ENCODE measurements at places on chromosomes 1 and 21.

DNA sequence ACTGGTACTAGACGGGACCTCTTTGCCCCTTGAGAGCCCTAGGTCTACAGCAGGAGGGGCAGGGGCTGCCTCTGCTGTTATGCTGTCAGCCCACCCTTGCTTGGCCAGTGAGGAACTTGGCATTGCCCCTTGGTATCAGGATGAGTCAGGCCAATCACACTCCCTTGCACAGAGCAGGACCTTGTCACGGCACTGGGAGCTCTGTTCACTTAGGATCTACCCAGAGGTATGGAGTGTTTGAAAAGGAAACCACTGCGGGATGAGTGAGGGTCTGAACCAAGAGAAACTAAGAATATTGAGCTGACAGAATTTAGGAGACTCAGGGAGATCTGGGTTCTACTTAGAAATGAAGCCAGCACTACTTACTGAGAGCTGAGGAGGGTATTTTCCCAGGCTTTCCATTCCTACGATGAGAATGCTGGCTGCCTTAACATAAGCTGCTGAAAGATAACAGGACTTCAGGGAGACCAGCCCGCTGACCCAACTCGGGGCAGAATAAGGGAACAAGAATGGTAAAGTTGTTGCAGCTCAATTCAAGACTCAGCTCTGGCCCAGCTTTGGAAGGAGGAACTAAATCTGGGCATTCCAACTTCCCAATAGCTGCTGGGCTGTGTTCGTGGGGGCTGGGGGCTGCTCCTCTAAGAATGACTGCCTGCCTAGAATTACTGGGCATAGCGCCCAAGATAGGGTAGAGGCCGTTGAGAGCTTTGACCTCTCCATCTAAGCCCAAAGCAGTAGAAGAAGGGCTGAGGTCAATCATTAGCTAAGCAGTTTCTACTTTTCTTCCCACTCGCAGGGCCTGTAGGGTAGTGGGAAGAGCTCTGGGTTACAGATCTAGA is 1.5 kb downstream of the FABP3 start:
- no peak for DNase-seq

DNA sequence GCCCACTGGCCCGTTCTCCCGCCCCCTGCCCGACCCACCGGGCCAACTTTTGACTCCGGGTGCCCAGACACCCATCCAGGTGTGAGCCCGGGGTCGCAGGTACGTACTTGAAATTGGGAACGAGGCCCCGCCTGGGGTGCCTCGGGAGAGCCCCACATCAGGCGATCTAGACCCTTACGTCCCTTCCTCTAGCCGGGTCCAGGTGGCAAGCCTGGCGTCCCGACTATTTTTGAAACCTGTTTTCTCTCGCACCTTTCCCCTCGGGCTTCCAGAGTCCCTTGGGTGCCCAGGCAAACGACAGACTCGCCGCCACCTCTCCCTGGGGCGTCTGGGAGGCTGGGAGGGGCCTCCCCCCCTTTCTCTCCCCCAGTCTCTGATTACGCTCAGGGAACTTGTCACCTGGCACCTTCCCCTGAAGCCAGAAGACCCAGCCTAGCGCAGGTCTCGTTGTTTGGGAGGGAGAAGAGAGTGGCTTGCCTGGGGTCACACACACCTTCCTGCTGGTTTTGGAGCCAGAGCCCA is 898 bp downstream of the LDLRAP1 start:
- no peak for DNase-seq

DNA sequence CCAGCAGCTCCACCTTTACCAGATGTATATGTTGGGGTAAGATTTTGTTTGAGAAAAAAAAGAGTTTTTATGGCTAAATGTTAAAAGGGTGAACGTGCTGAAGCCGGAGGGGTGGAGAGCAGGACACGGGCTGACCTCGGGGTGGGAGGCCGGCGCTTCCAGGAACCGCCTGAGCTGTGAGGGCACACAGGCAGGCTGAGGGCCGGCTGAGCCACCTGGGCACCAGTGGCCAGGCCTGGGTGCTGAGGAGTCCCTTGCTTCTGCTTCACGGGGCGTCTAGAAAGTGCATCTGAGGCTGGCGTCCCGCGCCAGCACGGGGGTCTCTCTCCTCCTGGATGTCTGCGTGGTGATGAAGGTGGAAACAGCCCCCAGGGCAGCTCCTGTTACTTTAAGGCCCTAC is 33.6 kb upstream of the ADARB1 start:
- no peak for DNase-seq

DNA sequence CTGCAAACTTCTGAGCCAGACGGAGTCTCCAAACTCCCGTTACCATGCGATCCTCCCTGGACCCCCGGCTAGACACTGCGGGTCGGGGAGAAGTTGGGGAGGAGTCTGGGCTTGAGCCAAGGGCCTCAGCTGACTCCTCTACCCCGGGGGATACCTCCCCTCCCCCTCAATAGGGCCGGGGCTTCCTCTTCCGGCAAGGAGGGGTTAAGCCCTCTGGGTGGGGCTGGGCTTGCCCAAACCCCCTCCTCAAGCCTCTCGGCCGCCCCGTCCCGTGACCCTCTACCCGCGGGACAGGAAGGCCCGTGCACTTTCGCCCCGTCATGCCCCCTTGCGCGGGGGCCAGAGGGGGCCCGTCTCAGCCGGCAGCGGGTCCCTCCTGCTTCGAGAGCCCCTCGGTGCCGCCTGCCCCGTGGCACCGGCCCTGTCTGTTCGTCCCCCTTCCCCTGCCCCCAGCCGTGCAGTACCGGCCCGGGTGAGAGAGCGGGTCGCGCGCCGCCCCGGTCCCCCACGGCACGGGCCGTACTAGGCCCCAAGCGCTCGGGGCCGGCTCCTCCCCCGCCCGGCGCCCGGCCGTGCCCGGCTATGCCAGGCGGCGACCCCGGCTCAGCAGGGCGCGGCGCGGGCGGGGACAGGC is 652 bp downstream of the ARL8A start:
- peak; percentile 67 for DNase-seq

GRCh38 chr1:110727246-110727645 is 52.5 kb upstream of the KCNA3 start:
- no peak for DNase-seq

GRCh38 chr1:223394242-223394641 is 1.0 kb downstream of the CCDC185 start:
- DNase-seq, result no peak

- DNase-seq, result no peak
These were observed 192.5 kb downstream of the ZZZ3 start for GRCh38 chr1:77489910-77490309.

- DNase-seq, result no peak
These were observed 2.3 kb upstream of the BATF3 start for GRCh38 chr1:212701910-212702309.

- no peak for DNase-seq
These were observed 103.8 kb downstream of the LYPLAL1 start for GRCh38 chr1:219277304-219278105.

DNA sequence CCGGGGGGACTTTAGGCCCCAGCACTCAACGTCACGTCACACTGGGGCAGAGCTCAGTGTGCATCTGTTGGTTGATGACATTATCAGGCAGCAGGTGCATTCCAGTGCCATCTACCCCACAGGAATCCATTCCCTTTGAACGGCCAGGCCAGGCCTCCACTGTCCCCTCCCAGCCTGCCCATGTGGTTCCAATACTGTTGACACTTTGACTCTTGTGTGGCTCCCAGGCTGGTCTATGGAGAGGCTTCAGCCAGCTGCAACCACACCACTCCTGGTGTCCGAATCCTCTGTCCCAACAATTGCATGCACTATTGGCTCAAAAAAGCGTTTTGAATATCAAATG is 92.0 kb upstream of the SIM2 start:
- DNase-seq, result no peak

DNA sequence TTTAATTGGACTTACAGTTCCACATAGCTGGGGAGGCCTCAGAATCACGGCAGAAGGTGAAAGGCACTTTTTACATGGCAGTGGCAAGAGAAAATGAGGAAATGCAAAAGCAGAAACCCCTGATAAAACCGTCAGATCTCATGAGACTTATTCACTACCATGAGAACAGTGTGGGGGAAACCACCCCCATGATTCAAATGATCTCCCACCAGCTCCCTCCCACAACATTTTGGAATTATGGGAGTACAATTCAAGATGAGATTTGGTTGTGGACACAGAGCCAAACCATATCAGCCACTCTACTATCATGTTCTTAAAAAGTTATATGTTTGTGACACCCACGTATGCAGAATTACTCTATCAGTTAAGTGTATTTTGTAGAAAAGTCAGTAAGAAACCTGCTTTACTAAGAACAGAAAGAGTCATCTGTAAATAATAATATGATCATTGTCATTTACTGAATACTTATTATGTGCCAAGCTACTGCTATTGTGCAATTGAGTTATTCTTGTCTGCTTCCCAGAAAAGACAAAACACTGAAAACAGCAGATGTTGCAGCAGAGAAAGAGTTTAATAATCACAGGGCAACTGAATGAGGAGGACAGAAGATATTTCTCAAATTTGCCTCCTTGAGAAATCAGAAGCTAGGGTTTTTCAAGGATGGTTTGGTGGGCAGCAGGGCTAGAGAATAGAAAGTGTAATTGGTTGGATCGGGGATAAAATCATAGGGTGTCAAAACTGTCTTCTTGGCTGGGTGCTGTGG is 207.7 kb upstream of the FGGY start:
- no peak for DNase-seq

DNA sequence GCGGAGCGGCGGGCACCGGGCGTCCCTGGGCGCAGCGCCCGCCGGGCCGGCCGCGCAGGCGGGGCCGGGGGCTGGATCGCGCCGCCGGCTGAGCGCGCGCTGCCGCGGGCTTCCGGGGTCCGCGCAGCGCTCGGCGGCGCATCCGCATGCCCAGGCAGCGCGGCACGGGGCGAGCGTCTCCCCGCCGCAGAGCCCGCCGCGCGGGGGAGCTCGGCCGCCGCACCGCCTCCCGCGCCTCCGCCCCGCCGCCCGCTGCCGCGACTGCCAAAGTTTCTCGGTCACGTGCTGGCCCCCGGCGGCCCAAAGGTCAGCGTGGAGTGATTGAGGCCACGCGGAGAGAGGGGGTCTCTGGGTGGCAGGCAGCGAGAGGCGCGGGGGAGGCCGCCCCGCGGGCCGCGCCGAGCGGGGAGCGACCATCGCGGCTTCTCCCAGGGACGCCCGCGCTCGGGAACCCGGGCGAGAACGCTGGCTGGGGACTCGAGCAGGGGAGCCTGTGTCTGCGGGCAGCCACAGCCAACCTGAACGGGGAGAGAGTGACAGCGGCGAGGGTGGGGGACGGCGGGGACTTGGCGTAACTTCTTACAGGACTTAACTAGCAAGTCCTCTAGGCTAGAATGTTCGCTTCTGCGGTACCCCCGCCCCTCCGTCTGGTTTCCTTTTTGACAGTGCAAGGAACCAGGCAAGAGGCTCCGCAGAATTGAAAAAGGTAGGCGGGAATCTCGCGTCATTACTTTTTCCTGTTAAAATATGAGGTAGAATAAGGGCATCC is at the start of gene ILDR2:
Gene ILDR2, minus strand, starts transcription at position 180 of the 769 bp plus-strand sequence. CDS start 272 bp downstream, outside the sequence.
- peak; percentile 82 for DNase-seq

- no peak for DNase-seq
These were observed 28.2 kb upstream of the DOCK7 start for GRCh38 chr1:62716397-62716796.

GRCh38 chr1:3614755-3615742 is 3.7 kb upstream of the MEGF6 start:
- DNase-seq, result peak; percentile 22

DNA sequence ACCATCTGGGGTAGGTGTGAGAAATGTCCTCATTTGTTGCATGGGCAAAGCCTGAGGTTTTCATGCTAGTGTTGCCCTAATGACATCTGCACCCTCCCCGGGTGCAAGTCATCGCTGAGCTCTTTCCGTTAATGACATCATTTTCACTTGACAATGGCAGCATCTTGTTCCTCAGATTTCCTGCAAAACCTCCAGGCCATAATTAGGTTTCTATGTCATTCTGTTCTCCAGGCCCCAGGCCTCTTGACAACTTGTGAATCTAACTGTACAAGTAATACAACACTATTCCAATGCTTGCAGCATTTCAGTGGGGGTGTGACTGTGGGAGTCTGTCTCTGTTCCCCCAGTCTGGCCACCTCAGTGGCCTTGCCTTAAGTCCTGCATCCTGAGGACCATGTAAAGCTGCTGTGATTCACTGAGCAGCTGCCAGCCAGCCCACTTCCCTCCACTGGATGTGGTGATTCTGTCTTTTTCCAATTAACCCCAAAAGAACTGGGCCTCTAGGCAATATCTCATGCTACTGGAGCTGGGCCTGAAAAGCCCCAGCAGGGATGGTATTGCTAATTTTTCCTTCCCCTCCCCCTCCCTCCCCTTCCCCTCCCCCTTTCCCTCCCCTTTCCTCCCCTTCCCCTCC is 22.8 kb downstream of the RAB7B start:
- no peak for DNase-seq

DNA sequence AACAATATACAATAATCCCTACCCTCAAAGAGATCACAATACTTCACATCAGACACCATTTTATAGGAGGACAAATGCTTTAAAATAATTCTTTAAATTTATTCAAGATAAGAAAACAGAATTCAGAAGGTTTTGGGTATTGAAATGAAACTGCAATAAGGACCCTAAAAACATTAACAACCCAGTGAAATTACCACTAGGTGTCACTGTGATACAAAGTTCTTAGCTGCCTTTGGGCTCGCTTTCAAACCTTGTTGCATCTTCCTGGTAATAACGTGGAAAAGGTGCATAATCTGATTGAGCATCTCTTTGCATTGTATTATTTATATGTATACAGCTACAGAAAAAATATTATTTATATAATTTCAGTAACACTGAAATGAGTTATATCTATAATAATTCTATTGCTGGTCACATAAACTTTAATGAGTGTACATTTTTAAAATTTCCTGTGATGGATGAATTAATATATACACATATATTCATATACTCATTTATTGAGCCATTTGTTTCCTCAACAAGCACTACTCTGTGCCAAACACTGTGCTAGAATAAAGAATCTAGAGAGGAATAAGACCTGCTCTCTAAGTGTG is 185.2 kb downstream of the FAF1 start:
- DNase-seq, result peak; percentile 31

DNA sequence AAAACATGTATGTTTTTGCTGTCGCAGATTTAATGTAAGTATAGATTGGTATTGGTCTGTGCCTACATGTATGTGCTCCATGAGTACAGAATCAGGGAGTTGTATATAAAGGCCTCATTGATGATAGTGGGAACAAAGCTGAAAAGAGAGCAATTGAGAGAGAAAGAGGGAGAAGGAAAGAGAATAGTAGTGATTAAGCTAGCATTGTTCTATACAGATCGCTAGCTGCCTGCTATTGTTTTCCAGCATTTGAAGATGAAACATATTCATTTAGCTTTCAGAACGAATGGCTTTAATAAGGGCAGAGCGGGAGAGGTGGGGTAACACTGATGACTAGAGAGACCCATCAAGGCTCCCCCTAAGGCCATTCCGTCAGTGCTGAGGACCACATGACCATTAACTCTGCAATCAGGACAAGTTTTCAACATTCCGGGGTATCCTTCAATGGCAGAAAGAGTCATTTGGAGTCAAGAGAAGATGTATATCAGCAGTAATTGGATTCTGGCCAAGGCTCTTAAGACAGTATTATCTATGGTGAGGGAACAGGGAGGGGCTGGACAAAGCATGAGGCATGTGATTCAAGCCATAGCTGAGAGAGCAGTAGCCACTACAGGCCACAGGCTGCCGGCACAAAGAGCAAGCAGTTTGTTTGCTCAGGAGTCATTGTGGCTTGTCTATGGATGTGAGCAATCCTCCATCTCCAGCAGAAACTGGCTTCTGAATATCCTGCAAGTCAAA is 176.5 kb downstream of the PBX1 start:
- no peak for DNase-seq

- DNase-seq, result no peak
These were observed 130.6 kb downstream of the AKT3 start for GRCh38 chr1:243719476-243719875.

Measured in germinal center (tissue), 1 donor.